ENCODE measurements at places on chromosomes 11 and 22. TPM values are rescaled to one million over a fixed set of nuclear protein-coding genes. Genes with fewer than 3 reads are reported as not detected.

LRRC74B gene
- total RNA-seq = not detected

TMPRSS4 gene
- total RNA-seq = 344 TPM

GRCh38 chr11:84430661-84431060 is 1144.5 kb upstream of the CCDC90B start:
- no peaks in the 10 kb centered on the region for H3K27me3 ChIP-seq
- no peak overlapping the region for H3K4me3 ChIP-seq
- no peak overlapping the region for H3K27ac ChIP-seq
- DNase-seq = no peak

PGA5 gene
- total RNA-seq = not detected

Data from colonic mucosa (tissue), 4 donors.